GM23338 (cell line): ENCODE measurements at places on chromosomes 3 and 15. TPM values are rescaled to one million over a fixed set of nuclear protein-coding genes. Genes with fewer than 3 reads are reported as not detected.

GRCh38 chr15:98917417-98917816 lies 90.2 kb downstream of the PGPEP1L start:
- H3K4me3 ChIP-seq, result no peak overlapping the region
- H3K27ac ChIP-seq, result no peak overlapping the region
- no peaks in the 10 kb centered on the region for H3K27me3 ChIP-seq
- H3K36me3 ChIP-seq, result peaks cover 27% of the 10 kb centered on the region

- H3K4me1 ChIP-seq, result peaks cover 8% of the 10 kb centered on the region
- no peak for DNase-seq
- H3K4me3 ChIP-seq, result no peak overlapping the region
- no peak overlapping the region for H3K27ac ChIP-seq
These were observed 706 bp downstream of the CAV3 start for GRCh38 chr3:8734137-8734878.

DNA sequence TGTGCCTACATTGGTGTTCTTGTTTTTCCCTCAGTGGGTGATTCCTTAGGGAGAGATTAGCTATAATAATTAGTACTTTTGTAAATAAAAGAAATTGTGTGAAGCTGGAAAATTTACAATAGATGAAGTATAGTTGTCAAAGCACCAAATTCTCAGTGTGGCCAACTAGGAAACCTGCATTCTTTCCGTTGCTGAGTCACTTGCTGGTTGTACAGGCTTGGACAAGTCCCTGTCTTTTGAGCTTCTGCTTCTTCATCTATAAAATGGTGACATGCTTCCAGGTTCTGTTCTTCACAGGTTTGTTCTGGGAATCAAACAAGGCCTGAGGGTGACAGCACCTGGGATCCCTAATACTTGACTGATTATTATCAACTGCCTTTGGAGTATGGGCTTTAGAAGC lies 184.1 kb upstream of the HES1 start:
- H3K27ac ChIP-seq, result no peak overlapping the region
- DNase-seq, result no peak
- H3K27me3 ChIP-seq, result peaks cover 1% of the 10 kb centered on the region; the same call in 1 of the 2 replicates
- H3K4me3 ChIP-seq, result no peak overlapping the region
- no peaks in the 10 kb centered on the region; the same call in none of the 2 replicates for H3K36me3 ChIP-seq
- peaks cover 2% of the 10 kb centered on the region; the same call in 1 of the 2 replicates for H3K4me1 ChIP-seq

DNA sequence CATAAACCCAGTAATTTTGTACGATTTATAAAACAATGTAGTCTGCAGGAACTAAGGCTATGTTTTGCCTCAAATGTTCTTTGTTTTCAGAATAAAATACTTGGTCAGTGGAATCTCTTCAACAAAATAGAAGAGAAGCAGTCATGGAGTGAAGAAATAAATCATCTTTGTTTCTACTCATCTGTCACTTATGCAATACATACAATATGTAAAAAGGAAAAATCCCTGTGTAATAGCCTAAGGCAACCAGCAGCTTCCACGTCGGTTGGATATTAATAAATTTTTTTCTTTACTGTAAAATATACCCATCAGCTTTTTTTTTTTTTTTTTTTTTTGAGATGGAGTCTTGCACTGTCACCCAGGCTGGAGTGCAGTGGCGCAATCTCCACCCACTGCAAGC lies 5.2 kb upstream of the WDR5B start:
- DNase-seq, result no peak
- H3K27me3 ChIP-seq, result no peaks in the 10 kb centered on the region
- no peak overlapping the region for H3K4me3 ChIP-seq
- peaks cover 25% of the 10 kb centered on the region for H3K4me1 ChIP-seq
- peaks cover 5% of the 10 kb centered on the region; the same call in 1 of the 2 replicates for H3K36me3 ChIP-seq
- H3K27ac ChIP-seq, result no peak overlapping the region

GRCh38 chr15:91258415-91258759 lies 158.3 kb downstream of the SV2B start:
- no peaks in the 10 kb centered on the region for H3K4me1 ChIP-seq
- peak; percentile 60 for DNase-seq
- no peaks in the 10 kb centered on the region for H3K27me3 ChIP-seq
- H3K4me3 ChIP-seq, result no peak overlapping the region
- H3K36me3 ChIP-seq, result no peaks in the 10 kb centered on the region

DNA sequence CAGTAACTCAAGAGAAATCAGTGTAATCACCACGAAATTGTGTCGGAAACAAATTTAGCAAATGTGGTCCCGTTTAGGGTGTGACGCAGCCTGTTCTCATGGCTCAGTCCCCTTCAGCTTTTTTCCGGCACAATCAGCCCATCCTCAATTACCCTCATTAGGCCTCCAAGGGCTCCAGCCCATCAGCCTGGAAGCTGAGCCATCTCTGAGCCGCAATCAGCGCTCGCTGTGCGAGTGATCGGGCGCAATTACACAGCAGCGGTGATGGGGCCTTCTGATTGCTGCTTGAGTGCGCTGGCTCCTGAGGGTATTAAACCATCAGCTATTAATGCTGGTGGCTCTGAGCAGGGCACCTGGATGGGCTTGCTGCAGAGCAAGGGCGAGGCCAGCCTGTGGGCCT lies 55.6 kb downstream of the PLXNA1 start:
- no peaks in the 10 kb centered on the region for H3K36me3 ChIP-seq
- no peak overlapping the region for H3K27ac ChIP-seq
- no peak overlapping the region for H3K4me3 ChIP-seq
- H3K4me1 ChIP-seq, result no peaks in the 10 kb centered on the region; the same call in 1 of the 2 replicates

The SCAMP2 gene
- total RNA-seq, result 51.3 and 64.9 TPM in 2 replicates

GRCh38 chr15:99536422-99537040 lies 29.3 kb upstream of the MEF2A start:
- no peaks in the 10 kb centered on the region for H3K4me1 ChIP-seq
- H3K27me3 ChIP-seq, result no peaks in the 10 kb centered on the region
- DNase-seq, result no peak
- H3K4me3 ChIP-seq, result no peak overlapping the region
- H3K27ac ChIP-seq, result no peak overlapping the region

DNA sequence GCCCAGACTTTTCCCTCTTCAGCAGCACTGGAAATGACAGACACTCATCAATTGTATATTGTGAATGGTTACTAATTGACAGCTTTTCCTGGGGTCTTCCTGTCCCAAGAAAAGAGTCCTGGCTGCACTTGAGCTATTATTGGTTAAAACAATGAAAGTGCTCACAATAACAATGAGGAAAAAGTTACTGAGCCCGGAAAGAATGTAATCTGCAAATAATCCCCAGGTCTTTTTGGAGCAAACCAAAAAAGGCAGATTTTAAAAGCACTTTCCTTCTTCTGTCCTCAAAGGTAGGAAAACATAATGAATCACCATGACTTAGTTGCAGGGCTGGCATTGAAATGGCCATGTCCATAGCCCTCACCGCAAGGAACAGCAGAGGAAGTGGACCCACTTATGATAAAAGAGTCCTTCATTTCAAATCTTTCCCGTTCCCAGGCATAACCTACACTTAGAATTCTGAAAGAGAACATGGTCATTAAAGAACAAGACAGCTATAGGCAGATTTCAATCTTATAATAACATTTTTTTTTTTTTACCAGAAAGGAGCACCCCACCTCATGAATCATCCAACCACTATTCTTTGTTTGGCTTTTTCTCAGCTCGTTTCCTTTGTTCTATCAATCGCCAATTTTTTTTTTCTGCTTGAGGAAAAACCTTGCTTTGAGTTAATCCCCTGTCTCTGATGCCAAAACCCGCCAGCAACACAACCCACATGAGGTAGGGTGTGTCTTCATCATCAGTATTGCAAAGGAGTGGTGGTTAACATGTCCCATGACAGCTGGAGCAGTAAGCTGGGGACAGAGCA lies 35.5 kb upstream of the ATP1B3 start:
- H3K27ac ChIP-seq, result no peak overlapping the region; the same call in 1 of the 2 replicates
- H3K4me3 ChIP-seq, result no peak overlapping the region
- H3K4me1 ChIP-seq, result peaks cover 13% of the 10 kb centered on the region
- no peaks in the 10 kb centered on the region for H3K27me3 ChIP-seq
- no peak for DNase-seq
- H3K36me3 ChIP-seq, result no peaks in the 10 kb centered on the region

The NR1I2 gene
- total RNA-seq, result 3.9 and 4.4 TPM in 2 replicates

DNA sequence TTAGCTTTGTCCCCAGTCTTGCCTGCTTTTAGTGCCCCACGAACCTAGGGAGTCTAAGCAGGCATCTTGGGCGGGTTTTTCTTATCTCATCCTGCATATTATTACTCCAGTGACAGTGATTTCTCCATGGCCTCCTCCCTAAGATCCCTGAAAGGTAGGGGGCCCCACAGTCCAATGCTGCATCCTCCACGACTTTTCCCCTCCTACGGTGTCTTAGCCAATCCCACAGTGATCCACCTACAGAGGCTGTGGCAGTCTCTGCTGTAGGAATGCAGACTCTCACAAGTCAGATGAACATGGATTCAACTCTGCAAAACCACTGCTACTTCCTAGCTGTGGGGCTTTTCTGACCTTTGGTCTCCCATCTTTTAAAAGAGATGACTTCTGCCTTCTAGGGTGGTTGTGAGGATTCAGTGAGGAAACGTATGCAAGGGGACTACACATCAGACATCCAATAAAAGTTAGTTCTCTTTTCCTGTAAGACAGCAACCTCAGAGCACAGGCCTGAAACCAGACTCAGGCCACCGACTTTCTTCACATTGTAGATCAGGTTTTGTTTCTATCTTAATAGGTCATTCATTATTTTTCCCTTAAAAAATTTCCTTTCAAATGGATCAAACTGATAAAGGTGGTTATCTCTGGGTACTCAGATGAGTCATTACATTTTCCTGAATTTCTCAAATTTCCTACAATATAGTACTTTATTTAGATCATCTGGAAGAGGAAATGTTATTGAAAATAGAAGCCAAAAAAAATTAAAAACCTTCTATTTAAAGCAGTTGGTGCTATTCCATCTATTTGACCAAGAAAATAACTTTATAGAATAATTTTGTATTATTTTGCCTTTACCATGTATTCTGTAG lies 23.2 kb downstream of the ILDR1 start:
- H3K27ac ChIP-seq, result no peak overlapping the region
- peaks cover 11% of the 10 kb centered on the region for H3K4me1 ChIP-seq
- DNase-seq, result no peak
- H3K36me3 ChIP-seq, result no peaks in the 10 kb centered on the region

The ENTPD3 gene
- total RNA-seq, result 0.63 and 0.74 TPM in 2 replicates

The KNG1 gene
- 0.49 TPM in 1 of 2 replicates, not detected in the other for total RNA-seq

GRCh38 chr15:35061161-35061824 lies 23.8 kb downstream of the NANOGP8 start:
- peaks cover 60% of the 10 kb centered on the region for H3K4me1 ChIP-seq
- H3K27me3 ChIP-seq, result no peaks in the 10 kb centered on the region
- peak; percentile 52 for DNase-seq
